Activated B cell treated with CpG ODN at 0.5 μM for 24 hours (primary cell): ENCODE measurements at places on chromosomes 2 and 18. TPM values are rescaled to one million over a fixed set of nuclear protein-coding genes. Genes with fewer than 3 reads are reported as not detected.

DNA sequence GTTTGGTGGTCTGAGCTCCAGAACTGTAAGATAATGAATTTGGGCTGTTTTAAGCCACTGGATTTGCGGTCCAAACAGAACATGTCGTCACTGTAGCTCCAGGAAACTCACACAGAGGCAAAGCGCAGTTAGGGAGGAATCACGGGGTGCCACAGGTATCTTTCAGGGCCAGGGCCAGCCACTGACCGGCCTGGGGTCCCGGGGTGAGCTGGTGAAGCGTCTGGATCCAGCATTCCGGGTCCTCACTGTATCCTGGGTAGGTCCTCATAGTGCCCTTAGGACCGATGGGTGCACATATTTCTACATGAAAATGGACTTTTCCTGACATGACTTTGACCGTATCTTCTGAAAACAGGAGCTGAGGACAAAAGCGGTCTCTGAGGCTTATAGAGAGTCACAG lies 196.0 kb upstream of the HDAC4 start:
- DNase-seq: no peak

DNA sequence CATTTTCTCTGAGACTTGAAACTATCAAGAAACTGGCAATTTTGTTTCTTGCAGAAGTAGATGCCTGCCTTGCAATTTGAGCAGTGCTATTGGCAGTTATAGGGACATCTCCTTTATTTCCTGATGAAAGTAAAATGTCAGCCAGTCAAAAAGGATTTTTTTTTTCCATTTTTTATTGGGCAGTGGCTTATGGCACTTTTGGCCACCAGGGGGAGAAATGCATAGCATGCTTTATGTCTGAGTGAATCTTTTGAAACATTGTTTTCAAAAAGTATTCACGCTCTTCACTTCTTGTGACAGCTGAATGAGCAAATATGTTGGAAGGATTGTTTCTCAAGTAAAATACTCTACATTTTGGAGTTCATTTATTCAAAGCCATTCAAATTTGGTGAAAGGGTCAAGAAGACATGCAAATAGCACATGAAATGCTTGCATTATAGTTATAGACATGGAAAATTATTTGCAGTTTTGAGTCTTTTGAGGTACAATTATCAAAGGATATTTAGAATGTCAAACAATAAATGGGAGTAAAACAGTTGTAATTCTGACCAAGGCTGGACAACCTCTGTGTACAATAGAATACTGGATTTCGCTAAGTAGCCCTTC lies 491.0 kb downstream of the CDH2 start:
- DNase-seq: no peak

GRCh38 chr2:162075689-162076132 lies 1.7 kb upstream of the DPP4 start:
- no peak for DNase-seq

- DNase-seq: no peak
Observed at GRCh38 chr2:118431586-118431985, 343.3 kb downstream of the INSIG2 start.

DNA sequence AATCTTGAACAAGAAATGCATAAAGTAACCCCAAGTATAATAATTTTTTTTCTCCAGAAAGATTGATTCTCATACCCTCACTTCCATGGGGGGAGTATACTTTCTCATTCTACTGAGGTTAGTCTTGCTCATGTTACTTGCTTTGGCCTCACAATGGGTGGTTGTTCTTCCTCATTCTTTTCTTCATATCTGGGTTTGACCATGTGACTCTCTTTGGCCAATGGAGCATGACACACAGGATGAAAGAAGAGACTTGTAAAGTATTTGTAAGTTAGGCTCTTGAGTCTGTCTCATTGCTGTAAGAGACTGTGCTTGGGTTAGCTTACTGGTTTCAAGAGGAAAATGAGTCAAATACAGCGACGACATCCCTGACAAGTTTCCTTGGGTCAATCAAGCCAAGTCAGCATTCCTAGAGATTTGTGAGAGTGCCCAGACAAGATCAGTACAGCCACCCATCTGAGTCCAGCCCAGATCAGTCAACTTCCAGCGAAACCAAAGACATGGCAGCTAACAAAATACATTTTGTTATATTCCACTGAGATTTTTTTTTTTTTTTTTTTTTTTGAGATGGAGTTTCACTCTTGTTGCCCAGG lies 970.2 kb downstream of the BCL11A start:
- DNase-seq: no peak

DNA sequence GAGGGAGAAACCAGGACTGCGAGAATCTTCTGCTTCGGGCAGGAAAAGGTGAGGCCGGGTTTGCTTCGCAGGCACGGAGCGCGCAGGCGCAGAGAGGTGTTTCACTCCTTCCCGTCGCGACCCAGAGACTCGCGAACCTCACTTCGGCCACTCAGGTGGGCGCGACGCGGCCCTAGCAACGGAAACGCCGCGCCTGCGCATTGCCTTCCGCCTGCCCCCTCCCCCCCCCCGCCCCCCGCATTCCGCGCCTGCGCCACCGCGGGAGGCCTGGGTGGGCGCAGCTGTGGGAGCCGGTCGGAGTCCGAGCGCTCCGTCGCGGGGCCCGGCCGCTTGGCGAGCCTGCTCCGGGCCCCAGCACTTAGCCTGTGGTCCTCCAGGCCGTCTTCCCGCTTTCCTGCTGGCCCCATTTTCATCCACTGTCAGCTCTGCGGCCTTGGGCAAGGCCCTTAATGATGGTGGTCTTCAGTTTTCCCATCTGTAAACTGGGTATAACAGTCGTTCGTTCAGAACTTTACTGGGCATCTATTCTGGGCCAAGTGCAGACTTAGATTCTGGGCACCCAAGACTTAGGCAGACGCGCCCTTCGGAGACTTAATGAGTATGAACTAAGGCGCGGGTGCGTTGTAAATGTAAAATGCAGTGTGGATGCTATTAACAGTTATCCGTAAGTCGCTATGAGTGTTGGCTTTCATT lies 62.1 kb upstream of the ACKR3 start:
- DNase-seq: peak; percentile 36

- no peak for DNase-seq
Observed at GRCh38 chr18:62784966-62785413, 69.6 kb downstream of the PHLPP1 start.

GRCh38 chr18:12041561-12041960 lies 52.1 kb upstream of the ANKRD62 start:
- no peak for DNase-seq

GRCh38 chr2:234623521-234623991 lies 126.7 kb upstream of the ARL4C start:
- no peak for DNase-seq

DNA sequence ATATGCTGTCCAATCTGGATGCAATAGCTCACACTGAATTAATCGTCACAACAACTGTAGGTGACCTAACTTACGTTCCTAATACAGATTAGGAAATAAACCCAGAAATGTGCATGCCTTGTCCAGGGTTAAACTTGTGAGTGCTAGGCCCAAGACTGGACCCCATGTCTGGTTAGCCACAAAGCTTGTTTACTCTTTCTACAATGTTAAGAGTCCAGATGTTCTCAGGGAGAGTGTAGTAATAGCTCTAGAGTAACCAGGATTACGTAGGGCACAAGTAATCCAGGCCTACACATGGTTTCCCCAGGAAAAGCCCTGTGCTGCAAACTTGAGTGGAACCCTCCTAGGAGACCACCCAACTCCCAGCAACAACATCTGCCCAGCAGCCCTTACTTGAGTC lies 26.2 kb downstream of the TRIB2 start:
- no peak for DNase-seq

GRCh38 chr2:9703701-9704221 lies 73.0 kb upstream of the YWHAQ start:
- DNase-seq: no peak

DNA sequence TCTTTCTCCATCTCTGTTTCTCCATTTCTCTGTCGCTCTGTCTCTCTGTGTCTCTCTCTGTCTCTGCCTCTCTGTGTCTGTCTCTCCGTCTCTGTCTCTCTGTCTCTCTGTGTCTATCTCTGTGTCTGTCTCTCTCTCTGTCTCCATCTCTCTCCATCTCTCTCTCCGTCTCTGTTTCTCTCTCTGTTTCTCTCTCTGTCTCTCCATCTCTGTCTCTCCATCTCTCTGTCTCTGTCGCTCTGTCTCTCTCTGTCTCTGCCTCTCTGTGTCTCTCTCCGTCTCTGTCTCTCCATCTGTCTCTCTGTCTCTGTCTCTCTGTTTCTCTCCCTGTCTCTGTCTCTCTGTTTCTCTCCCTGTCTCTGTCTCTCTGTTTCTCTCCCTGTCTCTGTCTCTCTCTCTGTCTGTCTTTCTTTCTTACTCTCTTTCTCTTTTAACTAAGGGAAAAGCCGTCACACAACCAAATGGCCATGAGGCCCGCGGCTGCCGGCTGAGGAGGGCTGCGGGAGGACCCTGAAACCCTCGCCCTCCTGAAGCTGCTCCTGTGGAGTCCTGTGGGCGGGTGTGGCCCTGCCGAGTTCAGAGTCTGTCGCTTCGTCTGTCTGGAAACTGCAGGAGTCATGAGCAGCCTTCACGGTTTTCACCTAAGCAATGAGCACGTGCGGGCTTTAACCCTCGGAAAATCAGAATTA lies 29.3 kb downstream of the NFATC1 start:
- DNase-seq: no peak

- DNase-seq: no peak
Observed at GRCh38 chr2:205148755-205149154, 533.5 kb upstream of the NRP2 start.

- DNase-seq: no peak
Observed at GRCh38 chr2:170341684-170342623, 164.0 kb downstream of the MYO3B start.

- DNase-seq: no peak
Observed at GRCh38 chr2:137508739-137509384, 455.4 kb upstream of the HNMT start.

- DNase-seq: no peak
Observed at GRCh38 chr2:190867212-190867611, 13.4 kb upstream of the GLS start.

- DNase-seq: no peak
Observed at GRCh38 chr2:53582556-53582955, 185.0 kb upstream of the CHAC2 start.

- no peak for DNase-seq
Observed at GRCh38 chr18:58341916-58342315, 287.0 kb downstream of the ALPK2 start.

GRCh38 chr2:119650846-119651370 lies 28.1 kb upstream of the TMEM177 start:
- no peak for DNase-seq

GRCh38 chr2:141728886-141729285 lies 401.9 kb downstream of the LRP1B start:
- DNase-seq: no peak

- DNase-seq: no peak
Observed at GRCh38 chr2:143163499-143163898, 34.3 kb downstream of the ARHGAP15 start.

DNA sequence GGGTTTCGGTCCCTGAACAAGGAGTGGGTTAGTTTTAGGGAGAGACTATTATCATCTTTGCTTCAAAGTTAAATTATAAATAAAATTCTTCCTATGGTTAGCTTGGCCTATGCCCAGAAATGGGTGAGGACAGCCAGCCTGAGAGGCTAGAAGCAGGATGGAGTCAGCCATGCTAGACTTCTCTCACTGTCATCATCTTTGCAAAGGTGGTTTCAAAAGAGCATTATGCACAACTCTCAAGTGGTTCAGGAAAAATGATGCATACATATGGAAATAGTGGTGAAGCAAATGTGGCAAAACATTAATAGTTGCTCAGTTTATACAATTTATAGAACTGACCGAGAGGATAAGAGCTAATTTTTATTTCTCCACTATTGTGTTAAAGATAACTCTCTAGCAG lies 283.9 kb upstream of the FBXO11 start:
- no peak for DNase-seq

DNA sequence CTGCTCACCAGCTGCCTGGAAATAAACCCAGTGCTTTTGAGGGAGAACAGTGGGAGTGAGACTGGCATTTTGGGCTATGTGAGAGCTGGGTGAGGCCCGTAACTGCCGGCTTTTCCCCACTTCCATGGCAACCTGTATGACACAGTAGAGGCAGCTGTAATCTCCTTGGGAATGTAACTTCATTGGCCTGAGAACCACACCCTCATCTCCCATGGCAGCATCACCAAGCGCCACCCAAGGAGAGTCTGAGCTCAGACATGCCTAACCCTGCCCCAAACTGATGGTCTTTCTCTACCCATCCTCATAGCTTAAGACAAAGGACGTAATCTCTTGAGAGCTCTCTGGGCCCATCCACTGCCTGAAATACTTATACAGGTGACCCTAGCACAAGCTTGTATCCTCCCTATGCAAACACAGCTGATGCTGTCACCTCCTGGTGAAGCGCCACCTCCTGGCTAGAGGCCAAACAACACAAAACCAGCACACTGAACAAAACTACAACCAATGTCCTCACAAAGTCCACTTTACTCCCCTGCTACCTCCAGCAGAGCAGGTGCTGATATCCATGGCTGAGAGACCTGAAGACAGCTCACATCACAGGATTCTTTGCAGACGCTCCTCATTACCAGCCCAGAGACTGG lies 763.4 kb upstream of the NRXN1 start:
- DNase-seq: no peak

RESP18 gene
- not detected in 2 replicates for total RNA-seq

AMER3 gene
- total RNA-seq: not detected in 2 replicates

ADGRF3 gene
- total RNA-seq: 0.76 and 1.0 TPM in 2 replicates

CDCA7 gene
- 4.9 and 6.3 TPM in 2 replicates for total RNA-seq

ALPG gene
- total RNA-seq: not detected in 2 replicates

KLHL30 gene
- not detected in 2 replicates for total RNA-seq

PKDCC gene
- 0.24 TPM in 1 of 2 replicates, not detected in the other for total RNA-seq

SNTG2 gene
- 0.88 and 2.2 TPM in 2 replicates for total RNA-seq

HOXD11 gene
- total RNA-seq: not detected in 2 replicates

RAX gene
- not detected in 2 replicates for total RNA-seq

TUBB6 gene
- 29.7 and 31.9 TPM in 2 replicates for total RNA-seq
